ENCODE measurements at places on chromosomes 6 and 20.

GRCh38 chr6:79302341-79302740 is 67.9 kb upstream of the HMGN3 start:
- no peak for DNase-seq

DNA sequence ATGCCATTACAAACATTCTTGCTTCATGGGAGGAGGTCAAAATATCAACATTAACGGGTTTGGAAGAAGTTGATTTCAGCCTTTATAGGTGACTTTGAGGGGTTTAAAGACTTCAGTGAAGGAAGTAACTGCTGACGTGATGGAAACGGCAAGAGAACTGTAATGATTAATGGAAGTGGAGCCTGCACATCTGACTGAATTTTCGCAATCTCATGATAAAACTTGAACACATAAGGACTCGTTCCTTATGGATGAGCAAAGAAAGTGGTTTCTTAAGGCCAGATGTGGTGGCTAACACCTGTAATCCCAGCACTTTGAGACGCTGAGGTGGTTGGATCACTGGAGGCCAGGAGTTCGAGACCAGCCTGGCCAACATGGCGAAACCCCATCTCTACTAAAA is 226.1 kb downstream of the BCAS1 start:
- DNase-seq = no peak

DNA sequence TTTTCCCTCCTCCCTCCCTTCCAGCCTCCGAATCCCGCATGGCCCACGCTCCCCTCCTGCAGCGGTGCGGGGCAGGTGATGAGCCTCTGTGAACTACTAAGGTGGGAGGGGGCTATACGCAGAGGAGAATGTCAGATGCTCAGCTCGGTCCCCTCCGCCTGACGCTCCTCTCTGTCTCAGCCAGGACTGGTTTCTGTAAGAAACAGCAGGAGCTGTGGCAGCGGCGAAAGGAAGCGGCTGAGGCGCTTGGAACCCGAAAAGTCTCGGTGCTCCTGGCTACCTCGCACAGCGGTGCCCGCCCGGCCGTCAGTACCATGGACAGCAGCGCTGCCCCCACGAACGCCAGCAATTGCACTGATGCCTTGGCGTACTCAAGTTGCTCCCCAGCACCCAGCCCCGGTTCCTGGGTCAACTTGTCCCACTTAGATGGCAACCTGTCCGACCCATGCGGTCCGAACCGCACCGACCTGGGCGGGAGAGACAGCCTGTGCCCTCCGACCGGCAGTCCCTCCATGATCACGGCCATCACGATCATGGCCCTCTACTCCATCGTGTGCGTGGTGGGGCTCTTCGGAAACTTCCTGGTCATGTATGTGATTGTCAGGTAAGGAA is at the start of gene OPRM1:
OPRM1 (plus strand) TSS at position 10 of the 612 bp plus-strand sequence; CDS start at position 315, 305 bp downstream.
- peak; percentile 40 for DNase-seq

- no peak for DNase-seq
These were observed 3.8 kb downstream of the PEX7 start for GRCh38 chr6:136826216-136826615.

GRCh38 chr6:46219661-46220060 is 48.9 kb upstream of the ENPP5 start:
- DNase-seq = no peak

- DNase-seq = no peak
These were observed 4.6 kb upstream of the CABLES2 start for GRCh38 chr20:62411479-62412193.

DNA sequence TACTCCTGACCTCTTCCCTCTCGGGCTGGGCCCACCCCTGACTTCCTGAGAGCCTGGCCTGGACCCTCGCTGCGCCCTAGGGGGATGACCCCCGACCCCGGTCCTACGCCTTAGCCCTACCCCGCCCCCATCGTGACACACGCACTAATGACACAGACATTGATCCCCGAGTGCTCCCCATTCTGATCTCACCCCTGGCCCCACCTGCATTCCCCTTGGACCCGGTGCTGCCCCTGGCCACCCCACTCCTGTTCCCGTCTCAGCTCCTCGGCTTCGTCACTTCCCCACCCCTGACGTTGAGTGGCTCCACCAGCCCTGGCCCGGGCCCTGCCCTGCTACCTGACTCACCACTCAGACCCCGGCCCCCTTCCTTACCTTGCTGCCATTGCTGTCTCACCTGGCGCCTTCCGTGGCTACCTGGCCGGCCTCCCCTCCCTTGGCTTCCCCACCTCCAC is 12.1 kb downstream of the RBCK1 start:
- DNase-seq = no peak

- DNase-seq = no peak
These were observed 142.8 kb upstream of the PTPRK start for GRCh38 chr6:128663238-128663637.

DNA sequence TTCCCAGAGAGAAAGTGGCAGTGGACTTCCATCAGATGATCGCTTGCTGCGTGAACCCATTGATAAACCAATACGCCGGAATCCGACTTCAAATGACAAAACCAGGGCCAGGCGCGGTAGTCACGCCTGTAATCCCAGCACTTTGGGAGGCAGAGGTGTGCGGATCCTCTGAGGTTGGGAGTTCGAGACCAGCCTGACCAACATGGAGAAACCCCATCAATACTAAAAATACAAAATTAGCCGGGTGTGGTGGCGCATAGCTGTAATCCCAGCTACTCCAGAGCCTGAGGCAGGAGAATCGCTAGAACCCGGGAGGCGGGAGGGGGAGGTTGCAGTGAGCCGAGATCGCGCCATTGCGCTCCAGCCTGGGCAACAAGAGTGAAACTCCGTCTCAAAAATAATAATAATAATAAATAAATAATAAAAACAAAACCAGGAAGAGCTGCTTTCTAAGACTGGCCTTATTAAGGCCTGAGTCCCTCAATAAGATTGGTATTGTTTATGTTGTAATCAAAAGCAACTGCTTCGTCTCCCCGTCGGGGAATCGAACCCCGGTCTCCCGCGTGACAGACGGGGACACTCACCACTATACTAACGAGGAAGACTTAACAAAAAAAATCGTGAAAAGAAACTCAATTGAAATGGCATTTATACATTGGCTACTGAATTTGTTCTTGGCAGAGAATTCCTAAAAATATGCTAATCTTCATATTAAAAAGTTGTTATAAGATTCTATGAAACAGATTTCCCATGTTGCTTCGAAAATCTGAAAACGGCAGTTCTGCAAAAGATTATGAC is 110.2 kb upstream of the ZNF184 start:
- peak; percentile 69 for DNase-seq

DNA sequence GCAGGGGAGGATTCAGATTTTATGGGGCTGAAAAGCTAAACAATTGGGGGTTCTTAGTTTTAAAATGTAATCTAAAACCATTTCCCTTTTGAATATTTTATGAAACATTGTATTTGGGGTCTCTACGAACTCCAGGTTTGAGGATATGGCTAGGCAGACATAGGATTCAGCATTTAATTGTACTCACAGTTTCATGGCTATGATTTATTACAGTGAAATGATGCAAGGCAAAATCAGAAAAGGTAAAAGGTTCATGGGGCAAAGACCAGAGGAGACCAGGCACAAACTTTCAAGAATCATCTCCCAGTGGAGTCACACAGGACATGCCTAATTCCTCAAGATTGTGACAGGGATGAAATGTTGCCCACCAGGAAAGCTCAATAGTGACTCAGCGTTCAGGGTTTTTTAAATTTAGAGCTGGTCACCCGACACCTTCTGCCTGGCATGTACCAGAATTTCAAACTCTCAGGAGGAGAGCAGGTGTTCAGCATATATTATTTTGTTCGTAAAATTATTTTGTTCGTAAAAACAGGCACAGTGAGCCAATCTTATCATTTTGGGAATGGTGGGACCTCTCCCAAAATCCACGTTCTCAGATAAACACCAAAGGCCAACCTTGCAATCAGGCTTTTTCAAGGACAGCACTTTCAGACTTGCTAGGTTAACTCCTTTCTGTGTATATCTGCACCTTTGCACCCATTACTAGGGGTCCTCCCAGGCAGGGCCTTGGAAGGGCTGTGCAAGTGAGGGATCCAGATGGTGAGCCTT is 270.3 kb downstream of the NKAIN2 start:
- DNase-seq = no peak

DNA sequence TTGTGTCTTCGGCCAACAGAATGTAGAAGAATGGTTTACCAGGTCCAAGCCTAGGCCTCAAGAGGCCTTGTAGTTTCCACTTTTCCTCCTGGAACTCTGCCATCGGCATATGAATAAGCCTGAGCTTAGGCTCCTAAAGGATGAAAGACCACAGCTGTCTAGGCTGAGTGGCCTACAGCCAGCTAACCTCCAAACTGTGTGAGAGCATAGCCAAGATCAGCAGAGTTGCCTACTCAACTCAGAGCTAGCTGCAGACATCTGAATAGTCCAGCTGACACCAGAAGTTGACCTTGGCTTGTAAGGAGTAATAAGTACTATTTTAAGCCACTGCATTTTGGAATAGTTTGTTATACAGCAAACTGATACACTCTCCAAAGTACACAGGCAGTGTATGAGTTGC is 52.6 kb upstream of the SMIM29 start:
- DNase-seq = peak; percentile 69

DNA sequence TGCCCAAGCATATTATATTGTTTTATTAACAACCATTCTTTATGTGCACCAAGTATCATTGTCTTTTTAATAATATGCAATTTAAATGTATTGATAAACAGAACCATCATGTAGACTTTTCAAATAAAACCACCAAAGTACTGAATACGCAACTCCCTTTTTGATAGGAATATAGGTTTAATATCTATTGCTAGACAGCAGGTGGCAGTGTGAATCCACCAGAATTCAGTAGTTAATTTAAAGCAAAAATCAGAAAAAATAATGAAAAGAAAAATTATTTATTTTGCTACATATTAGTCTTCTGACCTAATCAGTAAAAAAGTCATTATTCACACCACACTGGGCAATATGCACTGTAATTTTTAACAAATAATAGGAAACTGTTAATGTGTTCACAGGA is 143.7 kb downstream of the KLHL32 start:
- peak; percentile 44 for DNase-seq

GRCh38 chr20:50930139-50930975 is 880 bp downstream of the ADNP start:
- DNase-seq = no peak

GRCh38 chr6:158669145-158670035 is 19.5 kb downstream of the SYTL3 start:
- no peak for DNase-seq

GRCh38 chr20:58091810-58092209 is 136.6 kb downstream of the ANKRD60 start:
- no peak for DNase-seq

- no peak for DNase-seq
These were observed 42.9 kb downstream of the CDH26 start for GRCh38 chr20:60001108-60001507.

DNA sequence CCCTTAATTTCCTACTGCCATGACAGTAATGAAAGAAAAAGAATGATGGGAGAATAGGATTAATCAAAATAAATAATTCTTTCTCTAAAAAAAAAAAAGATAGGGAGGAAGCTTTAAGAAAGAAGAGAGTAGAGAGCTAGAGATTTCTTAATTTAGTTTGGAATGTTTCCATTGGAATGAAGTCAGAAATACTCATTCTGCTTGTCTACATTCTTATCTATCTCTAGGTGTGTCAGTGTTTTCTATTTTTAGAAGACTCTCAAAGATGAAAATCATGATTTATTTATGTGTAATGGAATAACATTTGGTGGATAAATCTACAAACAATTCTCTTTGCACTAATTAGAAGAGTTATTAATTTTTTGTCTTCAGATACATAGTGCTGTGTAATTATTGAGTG is 38.0 kb upstream of the HIVEP1 start:
- peak; percentile 74 for DNase-seq

GRCh38 chr6:41258196-41258493 is 28.3 kb downstream of the TREM1 start:
- DNase-seq = no peak

GRCh38 chr6:40125680-40126394 is 191.6 kb upstream of the MOCS1 start:
- no peak for DNase-seq

DNA sequence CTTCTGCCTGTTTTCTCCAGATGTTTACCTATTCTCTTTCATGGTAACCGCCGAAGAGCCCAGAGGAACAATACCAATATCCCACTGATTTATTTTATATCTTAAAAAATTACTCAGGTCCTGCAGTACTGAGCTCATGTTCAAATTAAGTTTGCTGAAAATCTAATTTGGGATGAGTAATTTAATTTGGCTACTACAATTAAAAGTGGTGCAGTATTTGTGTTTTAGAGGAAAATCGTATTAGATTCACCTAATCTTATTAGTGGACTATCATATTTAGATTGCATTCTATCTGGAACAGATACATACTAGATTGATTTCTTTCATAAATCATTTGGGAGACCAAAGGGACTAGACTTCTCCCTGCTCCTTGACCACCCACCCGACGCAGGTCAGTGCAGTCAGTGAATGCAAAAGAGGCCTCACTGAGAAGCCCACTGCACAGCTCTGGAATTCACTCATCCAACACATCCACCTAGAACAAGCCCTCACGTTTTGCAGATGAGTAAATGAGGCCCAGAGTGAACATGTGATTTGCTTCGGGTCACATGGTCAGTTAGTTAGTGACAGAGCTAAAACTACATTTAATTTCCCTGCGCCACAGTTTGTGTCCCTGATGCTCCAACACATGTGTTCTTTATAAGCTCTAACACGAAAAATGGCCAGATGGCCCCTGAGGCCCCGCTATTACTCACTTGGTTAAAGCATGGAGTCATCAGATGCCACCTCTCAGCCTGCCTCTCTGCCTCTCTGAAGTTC is 101.8 kb downstream of the TRERF1 start:
- peak; percentile 40 for DNase-seq

DNA sequence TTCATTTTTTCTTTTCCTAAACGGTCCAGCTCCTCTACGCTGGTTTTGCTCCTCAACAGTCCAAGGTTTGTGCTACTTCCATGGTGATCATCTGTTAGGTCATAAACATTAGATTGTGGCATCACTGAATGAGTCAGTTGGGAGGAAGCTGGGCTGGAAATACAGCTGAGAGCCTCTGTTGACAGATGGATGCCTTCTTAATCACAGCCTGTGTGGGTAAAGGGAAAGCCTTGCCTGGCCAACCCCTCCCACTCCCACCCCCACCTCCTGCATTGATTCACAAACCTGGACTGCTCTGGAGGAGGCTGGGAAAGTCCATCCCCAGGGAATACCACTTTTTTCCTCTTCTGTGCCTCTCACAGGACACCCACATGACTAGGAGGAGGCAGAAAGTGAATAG is 180.6 kb upstream of the CCN2 start:
- DNase-seq = peak; percentile 98

- DNase-seq = peak; percentile 18
These were observed 228.1 kb downstream of the PRL start for GRCh38 chr6:22068561-22069305.

DNA sequence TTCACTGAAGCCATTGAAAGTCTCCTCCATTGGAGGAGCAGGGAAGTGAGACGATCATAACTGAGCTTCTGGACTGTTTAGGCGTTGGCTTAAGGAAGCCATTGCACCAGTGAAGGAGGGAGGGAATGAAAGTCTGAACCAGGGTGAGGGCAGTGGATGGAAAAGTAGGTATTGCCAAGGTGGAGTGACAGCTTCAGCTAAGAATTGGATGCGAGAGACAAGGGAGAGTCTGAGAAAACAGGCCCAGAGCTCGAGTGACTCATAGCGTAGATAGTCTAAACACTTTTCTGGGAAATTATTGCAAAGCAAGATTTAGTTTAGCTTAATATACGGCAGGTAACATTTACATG is 4.5 kb downstream of the DSP start:
- peak; percentile 22 for DNase-seq

- peak; percentile 71 for DNase-seq
These were observed 55.3 kb downstream of the RBM24 start for GRCh38 chr6:17336425-17336824.
